ENCODE measurements at places on chromosomes 1 and 21. TPM values are rescaled to one million over a fixed set of nuclear protein-coding genes. Genes with fewer than 3 reads are reported as not detected.

Gene LRRN2
- total RNA-seq = 2.7 TPM

Gene ITGB2
- 8.0 TPM for total RNA-seq

Gene HRNR
- not detected for total RNA-seq

Gene MTF2
- total RNA-seq = 27.0 TPM

DNA sequence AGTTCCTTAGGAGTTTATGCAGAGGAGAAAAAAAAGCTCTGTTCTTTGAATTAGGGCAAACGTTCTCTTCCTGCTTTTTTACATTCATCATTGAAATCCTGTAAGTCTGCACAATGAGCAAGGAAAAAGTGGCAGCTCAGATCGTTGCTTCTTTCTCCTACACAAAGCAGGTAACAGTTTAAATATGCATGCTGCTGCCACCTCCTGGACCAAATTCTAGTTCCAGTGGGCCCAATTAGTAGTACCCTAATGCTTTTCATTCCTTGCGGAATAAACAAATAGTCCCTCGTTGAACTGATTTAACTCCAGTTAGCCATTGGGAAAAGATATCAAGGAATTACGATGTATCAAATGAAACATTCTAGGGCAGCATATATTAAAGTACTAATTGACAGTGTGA is 20.1 kb downstream of the YTHDF2 start:
- peaks cover 31% of the 10 kb centered on the region for H3K36me3 ChIP-seq
- H3K27me3 ChIP-seq = no peaks in the 10 kb centered on the region
- no peak overlapping the region for H3K4me3 ChIP-seq
- DNase-seq = no peak

DNA sequence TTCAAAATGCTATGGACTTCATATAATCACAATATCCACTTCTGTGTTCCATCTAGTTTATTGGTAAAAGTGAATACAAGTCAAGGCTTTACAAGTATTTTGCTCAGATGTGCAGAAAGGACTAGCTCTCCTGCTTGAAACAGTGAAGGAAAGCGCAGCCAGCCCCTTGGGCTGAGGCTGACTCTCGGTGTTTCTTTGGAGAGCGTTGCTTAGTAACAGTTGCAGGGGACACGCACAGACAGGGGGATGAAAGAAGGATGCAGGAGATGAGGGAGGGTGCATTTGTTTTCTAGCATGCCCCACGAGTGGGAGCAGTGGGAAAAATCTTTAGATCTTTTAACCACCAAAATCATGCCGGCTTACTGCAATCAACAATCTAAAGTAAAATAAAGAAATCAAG is 9.1 kb downstream of the PYCR2 start:
- H3K36me3 ChIP-seq = peaks cover 48% of the 10 kb centered on the region
- H3K4me3 ChIP-seq = no peak overlapping the region
- H3K4me1 ChIP-seq = peaks cover 3% of the 10 kb centered on the region
- DNase-seq = no peak
- H3K27ac ChIP-seq = no peak overlapping the region

- no peak overlapping the region for H3K27ac ChIP-seq
- no peak for DNase-seq
- H3K36me3 ChIP-seq = no peaks in the 10 kb centered on the region
- H3K27me3 ChIP-seq = peaks cover 20% of the 10 kb centered on the region
Observed at GRCh38 chr1:2973601-2974593, 47.4 kb upstream of the ACTRT2 start.

DNA sequence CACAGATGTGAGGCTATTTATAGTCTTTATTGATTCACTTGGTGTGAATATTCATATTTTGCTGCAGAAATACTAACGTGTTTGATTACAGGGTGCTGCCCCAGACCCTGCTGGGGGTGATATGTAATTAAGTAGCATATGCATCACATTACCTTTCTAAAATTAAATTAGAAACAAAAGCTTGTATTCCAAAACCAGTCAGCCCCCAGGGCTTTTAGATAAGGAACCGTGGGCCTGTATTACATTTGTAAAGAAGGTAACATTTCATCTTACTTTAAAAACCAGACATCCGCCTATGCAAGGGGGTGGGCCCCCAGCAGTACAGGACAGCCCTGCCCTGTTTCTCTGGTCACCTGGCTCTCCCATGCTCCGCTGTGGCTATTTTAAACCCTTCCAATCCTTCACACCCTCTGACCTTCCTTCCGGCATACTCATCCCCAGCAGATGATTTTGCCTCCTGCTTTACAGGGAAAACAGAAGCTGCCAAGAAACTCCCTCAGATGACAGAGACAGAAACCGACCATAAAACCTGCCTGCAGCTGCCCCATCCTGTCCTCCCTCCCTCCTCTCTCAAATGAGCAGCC is 22.0 kb upstream of the KCNC4 start:
- peaks cover 46% of the 10 kb centered on the region for H3K4me1 ChIP-seq
- H3K27ac ChIP-seq = peak overlapping the region; percentile 85
- H3K36me3 ChIP-seq = no peaks in the 10 kb centered on the region
- peak; percentile 80 for DNase-seq
- H3K27me3 ChIP-seq = peaks cover 12% of the 10 kb centered on the region

DNA sequence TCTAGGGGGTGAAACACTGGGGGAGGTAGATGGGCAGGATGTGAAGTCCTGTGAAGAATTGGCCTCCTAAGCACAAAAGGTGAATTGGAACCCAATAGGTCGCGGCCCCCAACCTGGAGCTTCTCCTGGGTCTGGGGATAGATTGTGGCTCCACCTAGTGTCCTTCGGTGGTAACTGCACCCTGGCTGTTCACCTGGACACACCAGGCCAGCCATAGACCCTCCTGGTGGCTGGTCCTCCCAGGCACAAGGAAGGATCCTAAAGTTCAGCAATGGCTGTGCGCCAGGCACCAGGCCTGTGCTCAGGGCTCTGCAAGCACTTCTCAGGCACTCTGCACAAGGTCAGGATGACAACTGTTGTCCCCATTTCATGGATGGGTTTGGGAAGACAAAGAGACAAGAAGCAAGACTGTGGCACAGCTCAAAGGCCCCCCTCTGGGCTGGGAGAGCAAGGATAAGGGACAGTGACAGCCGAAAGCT is 13.5 kb downstream of the ESPN start:
- no peak overlapping the region for H3K4me3 ChIP-seq
- H3K4me1 ChIP-seq = no peaks in the 10 kb centered on the region
- no peaks in the 10 kb centered on the region for H3K36me3 ChIP-seq
- peaks cover 41% of the 10 kb centered on the region for H3K27me3 ChIP-seq
- H3K27ac ChIP-seq = no peak overlapping the region

DNA sequence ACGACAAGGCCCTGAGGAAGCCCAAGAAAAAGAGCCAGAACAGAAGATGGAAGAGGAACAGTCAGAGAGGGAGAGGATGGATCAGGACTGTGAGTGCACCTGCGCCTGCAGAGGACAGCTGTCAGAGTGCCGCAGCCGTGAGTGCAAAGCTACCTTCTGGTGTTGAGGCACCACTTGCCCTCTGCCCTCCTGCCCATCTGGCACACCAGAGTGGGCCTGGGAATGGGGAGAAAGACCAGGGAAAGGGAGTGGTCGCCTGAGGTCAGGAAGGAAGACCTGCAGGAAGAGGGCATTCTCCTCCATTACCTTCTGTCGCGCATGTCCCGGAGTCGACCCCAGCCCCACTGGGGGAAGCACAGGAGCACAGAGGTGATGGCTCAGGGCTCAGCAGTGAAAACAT is 26.2 kb downstream of the VASH2 start:
- DNase-seq = no peak
- H3K4me1 ChIP-seq = peaks cover 59% of the 10 kb centered on the region
- no peak overlapping the region for H3K27ac ChIP-seq

GRCh38 chr1:23727362-23727811 is 15.9 kb upstream of the ELOA start:
- no peaks in the 10 kb centered on the region for H3K4me1 ChIP-seq
- peak; percentile 14 for DNase-seq
- H3K27me3 ChIP-seq = no peaks in the 10 kb centered on the region
- H3K36me3 ChIP-seq = no peaks in the 10 kb centered on the region
- no peak overlapping the region for H3K27ac ChIP-seq
- no peak overlapping the region for H3K4me3 ChIP-seq

DNA sequence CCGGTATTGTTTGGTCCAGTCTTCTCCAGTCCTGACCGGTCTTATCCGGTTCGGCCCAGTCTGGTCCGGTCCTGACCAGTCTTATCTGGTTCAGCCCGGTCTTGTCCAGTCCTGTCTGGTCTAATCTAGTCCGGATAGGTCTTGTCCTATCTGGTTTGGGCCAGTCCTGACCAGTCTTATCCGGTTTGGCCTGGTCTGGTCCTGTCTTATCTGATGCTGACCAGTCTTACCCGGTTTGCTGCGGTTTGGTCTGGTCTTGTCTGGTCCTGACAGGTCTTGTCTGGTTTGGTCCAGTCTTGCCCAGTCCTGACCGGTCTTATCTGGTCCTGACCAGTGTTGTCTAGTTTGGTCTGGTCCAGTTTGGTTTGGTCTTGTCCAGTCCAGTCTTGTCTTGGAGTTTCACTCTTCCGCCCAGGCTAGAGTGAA is 30.1 kb downstream of the DHX9 start:
- peaks cover 35% of the 10 kb centered on the region for H3K36me3 ChIP-seq
- no peak overlapping the region for H3K27ac ChIP-seq
- H3K4me3 ChIP-seq = no peak overlapping the region
- DNase-seq = no peak

DNA sequence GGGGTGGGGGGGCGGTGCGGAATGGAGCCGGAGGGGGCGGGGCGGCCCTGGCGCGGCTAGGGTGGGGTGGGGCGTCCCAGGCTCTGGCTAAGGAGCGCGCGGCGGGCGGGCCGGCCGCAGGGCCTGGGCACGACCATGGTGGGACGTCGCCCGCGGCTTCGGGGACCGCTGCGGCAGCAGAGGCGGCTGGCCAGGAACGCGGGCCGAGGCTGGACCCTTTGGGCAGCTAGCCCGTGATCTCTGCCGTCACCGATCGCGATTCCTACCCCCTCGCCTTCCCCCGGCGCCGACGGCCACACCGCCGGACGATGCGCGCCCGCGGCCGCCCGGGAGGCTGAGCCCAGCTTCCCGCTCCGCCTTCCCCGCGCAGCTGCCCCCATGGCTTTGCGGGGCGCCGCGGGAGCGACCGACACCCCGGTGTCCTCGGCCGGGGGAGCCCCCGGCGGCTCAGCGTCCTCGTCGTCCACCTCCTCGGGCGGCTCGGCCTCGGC is at the start of gene MAP3K21:
Gene MAP3K21 (plus strand): TSS at position 74 of the 491 bp plus-strand sequence. CDS start 305 bp downstream, at position 379.
- peaks cover 6% of the 10 kb centered on the region for H3K4me1 ChIP-seq
- H3K36me3 ChIP-seq = no peaks in the 10 kb centered on the region
- peaks cover 21% of the 10 kb centered on the region for H3K27me3 ChIP-seq
- no peak for DNase-seq

DNA sequence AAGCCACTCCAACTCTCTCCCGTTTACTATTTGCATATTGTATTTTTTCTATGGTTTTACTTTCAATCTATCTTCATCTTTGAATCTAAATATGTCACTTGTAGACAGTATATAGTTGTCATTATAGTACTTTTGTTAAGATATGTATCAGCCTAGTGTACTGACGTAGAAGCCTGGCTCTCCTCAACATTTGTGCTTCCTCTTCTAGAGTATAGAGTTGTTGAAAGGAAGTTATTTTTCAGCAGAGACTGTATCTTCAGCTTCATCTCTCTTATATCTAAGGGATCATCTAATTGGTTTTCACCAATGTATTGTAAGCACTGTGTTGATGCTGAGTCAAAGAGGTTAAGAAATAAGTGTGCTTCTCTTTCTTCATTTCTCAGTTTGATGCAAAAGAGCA is 192.8 kb downstream of the LMO4 start:
- no peak for DNase-seq
- H3K27ac ChIP-seq = no peak overlapping the region
- H3K27me3 ChIP-seq = no peaks in the 10 kb centered on the region
- no peak overlapping the region for H3K4me3 ChIP-seq
- no peaks in the 10 kb centered on the region for H3K36me3 ChIP-seq

- no peaks in the 10 kb centered on the region for H3K36me3 ChIP-seq
- peaks cover 19% of the 10 kb centered on the region for H3K4me1 ChIP-seq
- H3K27me3 ChIP-seq = no peaks in the 10 kb centered on the region
- H3K4me3 ChIP-seq = no peak overlapping the region
- peak overlapping the region; percentile 38 for H3K27ac ChIP-seq
Observed at GRCh38 chr1:201334325-201335173, 42.9 kb downstream of the TNNT2 start.

DNA sequence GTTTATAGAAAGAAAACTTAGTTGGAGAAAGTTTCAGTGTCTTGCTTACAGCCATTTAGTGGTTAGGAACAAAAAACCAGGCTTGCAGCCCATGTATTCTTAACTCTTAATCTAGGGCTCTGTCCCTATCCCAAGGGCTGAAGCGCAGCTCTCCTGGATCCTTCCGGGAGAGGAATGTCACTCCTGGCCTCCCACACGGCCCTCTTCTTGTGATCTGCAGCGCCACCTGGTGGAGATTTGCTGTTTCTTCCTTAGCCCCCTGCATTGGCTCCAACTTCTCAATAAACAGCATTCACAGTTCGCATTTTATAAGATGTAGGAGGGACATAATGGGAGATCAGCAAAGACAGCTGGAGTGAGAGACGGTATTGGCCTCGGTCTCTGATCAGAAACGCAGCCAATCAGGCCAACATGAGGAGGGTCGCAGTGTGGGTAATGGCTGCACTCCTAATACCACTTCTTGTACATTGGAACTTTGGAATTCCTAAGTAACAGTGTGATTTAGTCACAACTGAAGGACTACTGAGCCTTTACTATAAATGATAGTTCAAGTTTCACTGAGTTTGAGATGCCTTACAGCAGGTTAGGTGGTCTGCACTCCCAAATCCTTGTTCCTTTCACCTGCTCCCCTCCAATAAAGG is 283.4 kb downstream of the ASTN1 start:
- H3K4me1 ChIP-seq = no peaks in the 10 kb centered on the region
- H3K27ac ChIP-seq = no peak overlapping the region
- no peaks in the 10 kb centered on the region for H3K36me3 ChIP-seq
- no peak overlapping the region for H3K4me3 ChIP-seq
- H3K27me3 ChIP-seq = no peaks in the 10 kb centered on the region
- peak; percentile 69 for DNase-seq

- peaks cover 2% of the 10 kb centered on the region for H3K27me3 ChIP-seq
- H3K4me1 ChIP-seq = no peaks in the 10 kb centered on the region
- H3K27ac ChIP-seq = no peak overlapping the region
- no peak overlapping the region for H3K4me3 ChIP-seq
- H3K36me3 ChIP-seq = peaks cover 12% of the 10 kb centered on the region
Observed at GRCh38 chr21:42560517-42561179, 47.0 kb downstream of the SLC37A1 start.

- H3K36me3 ChIP-seq = no peaks in the 10 kb centered on the region
- no peak for DNase-seq
- no peak overlapping the region for H3K4me3 ChIP-seq
- H3K27ac ChIP-seq = no peak overlapping the region
- no peaks in the 10 kb centered on the region for H3K27me3 ChIP-seq
Observed at GRCh38 chr21:43811262-43812105, 22.1 kb downstream of the RRP1 start.

Data from muscle of leg (tissue), 16 donors.